ENCODE measurements at places on chromosomes 3 and 15.

GRCh38 chr3:71374582-71374981, 208.9 kb downstream of the FOXP1 start:
- no peak for DNase-seq

DNA sequence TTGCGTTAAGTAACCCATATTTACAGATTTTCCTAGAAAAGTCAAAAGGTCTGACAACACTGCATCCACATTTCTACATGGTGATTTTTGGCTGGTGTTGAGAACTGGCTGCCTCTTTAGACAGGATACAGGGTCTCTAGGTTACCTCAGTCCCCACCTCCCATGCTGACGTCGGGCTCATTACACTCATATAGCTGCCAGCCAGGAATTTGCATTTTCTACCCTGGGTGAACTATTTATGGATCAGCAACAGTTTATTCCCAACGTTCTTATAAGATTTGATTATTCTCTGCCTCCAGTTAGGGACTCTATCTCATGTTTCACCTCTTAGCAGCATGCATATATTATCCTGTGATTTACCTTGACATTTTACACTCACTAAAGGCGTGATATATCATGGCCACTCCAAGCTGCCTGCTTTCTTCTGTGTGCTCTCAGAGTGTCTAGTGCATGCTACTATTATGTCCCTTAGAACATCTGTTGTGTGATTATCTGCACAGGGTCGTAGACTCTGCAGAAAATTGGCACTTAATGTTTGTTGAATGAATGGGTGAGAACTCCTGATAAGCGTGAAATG, 49.0 kb downstream of the CLDN11 start:
- no peak for DNase-seq

- DNase-seq = no peak
These were observed 29.5 kb upstream of the ETV5 start for GRCh38 chr3:186138272-186138981.

DNA sequence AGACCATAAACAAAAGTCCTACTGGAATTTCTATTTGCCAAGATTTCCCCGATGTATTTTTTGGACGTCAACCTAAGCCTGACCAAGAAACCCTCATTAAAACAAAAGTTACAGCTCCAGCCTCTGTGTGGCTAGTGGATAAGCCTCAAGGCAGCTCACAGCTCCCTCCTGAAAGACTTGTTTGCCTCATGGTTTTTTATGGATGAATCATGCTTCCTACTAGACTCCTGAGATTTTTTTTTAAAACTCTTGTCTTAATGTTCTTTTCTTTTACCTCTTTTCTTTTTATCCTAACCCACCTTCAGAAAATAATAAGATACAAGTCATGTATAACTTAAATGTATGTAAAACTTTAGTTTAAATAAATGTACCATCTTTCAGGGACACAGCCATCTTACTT, 52.4 kb downstream of the SUCNR1 start:
- no peak for DNase-seq

DNA sequence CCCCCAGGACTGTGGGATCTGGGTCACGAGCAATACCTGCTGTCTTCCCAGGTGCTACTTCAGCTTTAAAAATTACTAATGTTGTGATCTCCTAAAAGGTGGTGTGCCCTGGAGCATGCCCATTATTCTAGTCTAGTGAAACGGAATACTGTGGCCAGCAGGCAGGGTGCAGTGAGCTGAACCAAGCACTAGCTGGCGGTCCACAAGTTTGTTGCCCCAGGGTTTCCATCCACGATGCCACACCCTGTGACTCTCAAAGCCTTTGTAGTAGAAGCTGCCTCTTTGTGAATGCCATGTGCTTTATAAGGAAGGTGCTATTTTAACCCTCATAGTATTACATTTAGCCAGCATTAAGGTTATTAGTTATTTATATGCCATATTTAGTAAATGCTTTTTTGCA, 49.1 kb downstream of the PXYLP1 start:
- DNase-seq = no peak

DNA sequence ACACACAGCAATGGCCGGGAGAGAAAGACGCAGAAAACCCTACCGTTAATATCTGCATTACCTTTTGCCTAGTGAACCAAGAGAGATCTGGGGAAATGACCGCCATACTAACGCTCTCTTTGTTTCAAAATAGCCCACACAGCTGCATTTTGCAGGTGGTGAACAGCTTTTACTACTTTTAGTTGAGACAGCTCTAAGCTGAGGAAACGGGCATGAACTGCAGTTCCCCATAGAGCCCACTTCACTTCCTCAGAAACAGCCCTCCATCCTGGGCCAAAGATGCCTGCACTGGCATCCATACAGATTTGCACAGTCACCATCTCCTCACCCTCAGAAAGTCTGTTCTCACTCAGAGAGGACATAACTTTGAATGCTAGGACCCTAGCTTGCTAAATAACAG, 45.0 kb downstream of the ZNF860 start:
- DNase-seq = no peak

DNA sequence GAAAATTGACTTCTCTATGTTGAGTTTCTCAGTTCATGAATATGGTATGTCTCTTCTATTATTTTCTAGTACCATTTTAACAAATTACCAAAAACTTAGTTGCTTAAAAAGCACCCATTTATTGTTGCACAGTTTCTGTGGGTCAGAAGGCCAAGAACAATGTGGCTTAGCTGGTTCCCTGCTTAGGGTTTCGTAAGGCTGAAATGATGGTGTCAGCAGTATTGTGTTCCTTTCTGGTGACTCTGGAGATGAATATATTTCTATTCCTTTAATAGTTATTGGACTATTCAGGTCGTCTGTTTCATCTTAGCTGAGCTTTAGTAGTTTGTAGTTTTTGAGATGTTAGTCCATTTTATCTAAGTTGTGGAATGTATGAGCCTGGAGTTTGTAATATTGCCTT, 44.9 kb downstream of the IL1RAP start:
- no peak for DNase-seq

DNA sequence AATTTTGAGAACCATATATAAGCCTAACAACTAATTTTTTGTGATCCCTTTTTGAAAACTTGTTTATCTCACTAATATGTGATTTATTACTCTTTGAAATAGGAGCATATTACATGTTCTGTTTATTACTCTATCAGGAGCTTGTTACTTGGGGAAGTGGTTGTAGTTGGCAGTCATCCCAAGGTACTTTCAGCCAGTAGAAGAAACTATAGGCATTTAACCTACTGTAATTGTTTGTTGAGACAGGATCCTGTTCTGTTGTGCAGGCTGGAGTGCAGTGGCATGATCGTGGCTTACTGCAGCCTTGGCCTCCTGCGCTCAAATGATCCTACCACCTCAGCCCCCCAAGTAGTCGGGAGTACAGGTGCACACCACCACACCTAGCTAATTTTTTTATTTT, 195.6 kb downstream of the TCF12 start:
- no peak for DNase-seq

DNA sequence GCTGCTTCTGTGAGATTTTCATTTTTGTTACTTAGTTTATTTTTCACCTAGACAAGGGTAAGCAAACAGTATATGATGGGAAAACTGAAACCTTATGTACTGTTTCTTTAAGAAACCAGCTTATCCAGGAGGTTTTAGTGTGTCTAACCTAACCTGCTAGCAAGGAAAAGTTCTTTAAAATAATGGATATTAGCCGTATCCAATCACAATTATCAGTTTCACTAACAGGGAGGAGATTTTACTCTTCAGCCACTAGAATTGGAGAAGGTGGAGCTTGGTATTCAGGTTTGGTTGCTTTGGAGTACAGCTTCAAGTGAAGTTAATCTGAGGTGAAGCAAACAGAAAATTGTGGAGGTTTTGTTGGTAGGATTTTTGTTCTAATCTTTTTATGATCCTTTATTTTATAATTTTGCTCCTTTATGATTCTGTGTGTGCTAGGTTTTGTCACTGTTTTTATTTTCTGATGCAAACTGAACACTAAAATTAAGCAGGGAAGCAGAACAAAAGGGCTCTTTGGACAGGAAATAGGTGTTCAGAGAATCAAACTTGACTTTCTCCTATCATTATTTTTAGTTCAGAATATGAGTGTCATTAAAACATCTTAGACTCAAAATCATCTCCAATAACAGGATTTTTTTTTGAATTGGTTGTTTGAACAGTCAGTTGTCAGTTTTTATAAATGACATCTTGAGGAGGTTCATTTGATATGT, 13.0 kb downstream of the ZFAND6 start:
- no peak for DNase-seq

- DNase-seq = no peak
These were observed 1.2 kb downstream of the ALDH1A2 start for GRCh38 chr15:58064082-58064979.

DNA sequence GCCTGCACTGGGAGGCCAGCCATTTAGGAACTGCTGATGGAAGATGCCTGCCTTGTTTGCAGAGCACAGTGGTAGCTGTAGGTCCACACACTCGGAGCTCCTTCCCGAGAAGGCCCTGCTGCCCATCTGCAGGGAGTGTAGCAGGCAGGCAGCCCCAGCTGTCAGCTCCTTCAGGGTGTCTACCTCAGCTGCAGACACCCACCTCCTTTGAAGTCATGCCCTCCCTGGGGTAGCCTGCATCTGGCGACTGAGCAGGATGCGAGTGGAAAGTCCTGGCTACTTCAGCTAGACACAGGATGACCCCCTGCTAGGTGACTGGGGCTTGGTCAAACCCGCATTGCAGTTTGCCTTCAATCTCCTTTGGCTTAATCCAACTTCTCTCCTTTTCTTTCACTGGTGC, 93.2 kb upstream of the TLE3 start:
- DNase-seq = no peak

GRCh38 chr15:66696770-66697169, 5.3 kb upstream of the SMAD6 start:
- DNase-seq = no peak

DNA sequence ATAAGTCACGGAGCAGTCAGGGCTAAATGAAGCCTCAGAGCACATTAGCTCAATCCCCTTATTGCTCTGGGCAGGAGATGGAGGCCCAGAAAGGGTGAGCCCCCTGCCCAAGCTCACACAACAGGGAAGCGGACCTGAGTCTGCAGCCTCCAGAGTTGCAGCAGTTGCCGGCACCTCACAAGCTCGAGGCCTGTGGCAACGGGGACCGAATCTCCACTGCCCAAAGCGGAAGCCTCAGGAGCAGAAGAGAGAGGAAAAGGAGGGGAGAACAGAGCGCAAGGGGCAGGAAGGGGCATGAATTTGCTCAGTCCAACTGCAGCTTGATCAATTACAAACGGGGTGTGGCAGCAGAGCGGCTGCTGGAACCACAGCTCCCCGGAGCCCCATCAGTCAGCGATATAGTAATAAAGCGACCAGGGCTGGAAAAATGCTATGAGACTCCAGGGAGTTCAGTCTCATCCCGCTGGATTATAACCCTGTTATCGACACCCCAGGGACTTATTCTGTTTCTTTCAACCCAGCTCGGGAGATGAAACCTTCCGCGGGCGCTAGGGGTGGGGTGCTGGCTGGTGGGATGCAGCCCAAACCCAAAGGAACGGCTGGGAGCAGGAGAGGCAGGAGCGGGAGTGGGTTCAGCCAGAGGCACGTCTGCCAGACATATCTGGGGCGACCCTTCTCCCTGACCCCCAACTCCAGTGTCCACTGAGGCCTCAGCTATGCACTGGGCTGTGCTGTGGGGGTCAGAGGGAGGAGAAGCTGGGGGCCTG, 219.7 kb upstream of the LINGO1 start:
- DNase-seq = no peak

Measured in stimulated activated CD8-positive, alpha-beta memory T cell treated with anti-CD3 and anti-CD28 coated beads, Interleukin-7, amount 100 ng/mL, for 1 hour (primary cell).